ENCODE measurements at places on chromosomes 1 and 21.

DNA sequence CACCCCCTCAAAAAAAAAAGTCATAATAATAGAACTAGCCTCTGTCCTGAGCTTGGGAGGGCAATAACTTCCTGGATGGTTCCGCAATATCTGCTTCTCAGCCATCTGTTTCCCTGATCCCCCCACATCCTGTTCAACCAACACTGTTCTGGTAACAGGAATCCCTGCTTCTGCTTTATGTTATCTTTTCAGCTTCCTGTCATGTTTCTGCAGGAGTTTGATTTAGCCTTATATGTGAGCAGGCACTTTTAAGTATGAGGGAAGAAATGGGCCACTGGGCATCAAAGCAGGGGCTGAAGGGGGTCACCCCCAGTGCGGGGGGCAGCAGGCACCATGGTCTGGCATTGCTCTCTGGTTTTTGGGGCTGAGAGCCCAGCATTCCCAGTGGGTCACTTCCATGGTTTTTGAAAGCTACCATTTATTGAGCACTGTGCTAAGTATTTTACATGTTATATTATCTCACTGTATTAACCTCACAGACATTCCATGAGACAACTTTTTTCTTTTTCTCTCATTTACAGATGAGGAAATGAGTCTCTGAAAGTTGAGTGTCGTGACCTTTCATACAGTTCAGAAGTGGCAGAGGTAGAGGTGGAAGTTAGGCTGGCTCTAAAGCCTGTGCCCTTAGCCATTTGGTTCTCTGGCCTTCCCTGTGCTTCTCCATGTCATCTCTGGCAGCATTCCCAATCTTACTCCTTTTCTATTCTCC is 61.9 kb downstream of the DNTTIP2 start:
- peak; percentile 81 for DNase-seq

GRCh38 chr1:228497206-228497605 is 10.0 kb downstream of the RNF187 start:
- no peak for DNase-seq

DNA sequence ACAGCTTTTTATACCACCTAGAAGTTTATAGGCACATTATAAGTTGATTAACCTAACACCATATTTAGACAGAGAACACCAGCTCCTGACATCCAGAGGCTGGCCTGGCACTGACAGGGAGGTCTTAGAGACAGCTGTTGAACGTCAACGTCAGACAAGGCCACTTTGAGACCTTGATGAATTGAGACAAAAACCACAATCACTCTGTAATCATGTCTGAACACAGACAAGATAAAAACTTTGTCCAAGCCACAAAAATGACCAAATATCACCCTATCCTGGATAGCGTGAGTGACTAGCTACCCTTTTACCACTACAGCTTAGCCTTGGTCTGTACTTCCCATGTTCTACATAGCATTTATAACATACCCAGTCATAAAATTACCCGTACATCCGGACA is 403.6 kb upstream of the CHRM3 start:
- DNase-seq = no peak

DNA sequence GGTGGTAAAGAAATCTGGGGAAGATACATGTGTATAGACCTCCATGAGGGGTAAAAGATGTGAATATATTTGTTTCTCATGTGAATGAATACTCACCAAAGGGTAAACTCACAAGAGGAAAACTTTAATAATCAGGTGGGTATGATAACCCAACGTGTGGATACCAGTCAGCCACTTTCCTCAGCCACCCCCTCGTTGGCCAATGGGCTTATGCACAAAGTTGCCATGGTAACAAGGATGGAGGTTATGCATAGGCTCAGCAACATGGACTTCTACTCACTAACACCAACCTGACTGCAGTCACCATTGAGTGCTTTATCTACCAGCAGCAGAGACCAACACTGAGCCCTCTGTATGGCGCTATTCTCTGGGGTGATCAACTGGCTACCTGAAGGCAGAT is 424.4 kb downstream of the DUSP10 start:
- no peak for DNase-seq

DNA sequence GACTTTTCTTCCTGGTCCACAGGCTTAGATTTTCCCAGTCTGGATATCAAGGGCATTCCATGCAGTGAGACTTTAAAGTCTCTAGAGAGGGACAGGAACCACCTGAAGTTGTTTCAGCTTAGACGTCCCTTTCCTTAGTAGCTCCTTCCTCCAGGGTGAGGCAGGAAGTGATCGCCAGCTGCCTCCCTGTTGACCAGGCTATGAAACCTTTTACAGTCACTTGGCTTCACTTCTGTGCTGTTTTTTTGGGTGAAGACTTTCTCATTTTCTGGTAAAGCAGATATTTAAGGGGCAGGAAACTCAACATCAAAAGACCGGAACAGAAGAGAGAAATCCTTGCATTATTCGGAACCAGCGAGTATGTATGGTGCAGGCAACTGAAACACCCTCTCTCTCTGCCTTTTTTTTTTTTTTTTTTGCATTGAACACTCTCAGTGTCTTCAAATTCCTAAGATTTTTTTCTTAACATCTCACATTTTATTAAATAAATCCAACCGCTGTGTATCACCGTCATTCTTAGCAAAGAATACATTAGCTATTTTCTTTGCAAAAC is 234.6 kb upstream of the IRF2BP2 start:
- no peak for DNase-seq

DNA sequence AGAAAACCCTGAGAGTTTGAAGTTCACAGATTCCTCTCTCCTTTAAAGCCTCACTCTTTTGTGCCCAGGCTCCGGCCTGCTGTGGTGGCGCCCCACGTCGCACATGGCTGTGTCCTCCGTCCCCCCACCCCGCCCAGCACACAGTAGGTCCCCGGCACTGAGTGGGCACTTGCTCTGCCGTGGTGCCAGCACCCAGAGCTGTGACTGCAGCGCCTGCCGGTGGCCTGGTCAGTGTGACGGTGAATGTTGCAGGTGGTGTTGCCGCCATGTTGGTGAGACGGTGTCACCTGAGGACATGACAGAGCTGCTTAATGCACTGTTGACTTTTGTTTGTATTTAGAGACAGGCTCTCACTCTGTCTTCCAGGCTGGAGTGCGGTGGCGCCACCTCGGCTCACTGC is 3.4 kb downstream of the ATAD3C start:
- DNase-seq = no peak

DNA sequence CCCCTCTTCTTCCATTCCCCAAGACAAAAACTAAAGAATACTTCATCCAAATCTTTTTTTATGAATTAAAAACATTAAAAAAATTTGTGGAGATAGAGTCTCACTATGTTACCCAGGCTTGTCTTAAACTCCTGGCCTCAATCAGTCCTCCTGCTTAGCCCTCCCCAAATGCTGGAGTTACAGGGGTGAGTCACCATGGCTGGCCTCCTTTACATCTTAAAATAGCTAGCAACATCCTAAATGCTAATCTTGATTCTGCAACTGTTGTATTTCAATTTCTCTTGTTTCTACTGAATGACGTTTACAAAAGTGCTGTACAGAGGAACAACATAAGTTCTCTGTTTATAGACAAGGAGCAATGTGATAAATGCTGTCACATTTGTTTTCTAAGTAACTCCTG is 483.5 kb downstream of the ADGRL2 start:
- DNase-seq = no peak

GRCh38 chr1:111576547-111576946 is 43.0 kb upstream of the RAP1A start:
- no peak for DNase-seq

GRCh38 chr1:109874445-109874844 is 36.2 kb upstream of the CSF1 start:
- no peak for DNase-seq

DNA sequence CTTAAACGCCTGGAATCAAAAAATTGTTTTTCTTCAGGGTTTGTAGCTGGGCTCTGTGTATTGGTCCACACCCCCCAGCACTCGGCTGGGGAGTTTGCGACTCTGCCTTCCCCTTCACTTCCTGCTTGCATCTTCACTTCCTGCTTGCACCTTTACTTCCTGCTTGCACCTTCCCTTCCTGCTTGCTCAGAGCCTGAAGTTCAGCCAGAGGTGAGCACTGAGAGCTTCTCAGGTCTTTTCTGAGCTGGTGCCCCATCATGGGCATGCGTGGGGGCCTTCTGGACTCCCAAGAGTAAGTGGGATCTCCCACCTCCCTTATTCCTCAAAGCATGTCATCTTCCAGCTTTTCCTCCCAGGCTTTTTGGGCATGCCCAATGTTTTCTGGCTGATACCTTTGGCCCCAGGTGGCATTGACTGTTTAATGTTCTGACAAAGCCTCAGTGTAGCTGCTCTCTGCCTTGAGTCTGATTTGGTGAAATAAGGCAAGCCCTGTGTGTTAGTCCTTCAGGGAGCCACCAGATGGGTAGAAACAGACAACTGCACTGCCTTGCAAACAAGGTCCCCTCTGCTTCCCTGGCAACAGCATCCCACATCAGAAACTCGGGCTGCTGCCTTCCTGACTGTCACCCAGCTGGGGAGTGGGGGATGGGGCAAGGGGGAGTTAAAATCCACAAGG is 3.5 kb downstream of the KRTAP10-2 start:
- DNase-seq = peak; percentile 28

DNA sequence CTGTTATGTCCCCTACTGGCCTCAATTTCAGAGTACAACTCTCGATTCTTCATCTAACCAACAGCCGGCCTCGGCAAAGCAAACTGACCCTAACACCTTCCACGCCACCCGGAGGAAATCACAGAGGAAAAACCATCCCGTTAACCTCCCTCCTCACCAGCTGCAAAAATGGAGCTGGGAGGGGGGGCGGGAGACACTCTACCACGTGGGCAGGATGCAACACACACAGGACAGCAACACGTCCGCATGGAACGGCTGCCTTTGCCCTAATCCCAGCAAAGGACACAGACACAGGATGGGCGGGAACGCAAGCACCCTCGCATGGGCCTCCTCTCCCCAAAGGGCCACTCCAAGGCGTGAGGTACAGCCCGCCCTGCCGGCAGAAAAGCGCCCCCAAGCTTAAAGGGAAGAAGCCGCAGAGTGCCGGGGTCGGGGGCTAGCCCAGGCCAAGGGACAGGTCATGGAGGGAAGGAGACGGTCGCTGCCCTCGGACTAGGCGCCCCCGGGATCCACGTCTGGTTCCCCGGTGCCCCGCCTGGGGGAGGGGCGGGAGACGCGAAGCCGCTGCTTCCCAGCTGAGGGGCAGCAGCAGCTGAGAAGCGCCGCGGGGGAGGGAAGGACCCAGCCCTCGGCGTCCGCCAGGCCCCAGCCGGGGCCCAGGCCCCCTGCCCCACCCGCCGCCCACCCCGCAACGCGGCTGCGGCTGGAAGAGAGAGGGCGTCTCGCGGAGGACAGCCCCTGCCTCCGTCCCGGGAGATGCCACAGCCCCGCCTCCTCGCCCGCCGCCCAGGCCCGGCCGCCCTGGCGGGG is 590 bp downstream of the FOXJ3 start:
- peak; percentile 85 for DNase-seq
